T-cell (primary cell): ENCODE measurements at places on chromosomes 4 and X. TPM values are rescaled to one million over a fixed set of nuclear protein-coding genes. Genes with fewer than 3 reads are reported as not detected.

GLUD2 gene
- total RNA-seq: 0.39 TPM

DNA sequence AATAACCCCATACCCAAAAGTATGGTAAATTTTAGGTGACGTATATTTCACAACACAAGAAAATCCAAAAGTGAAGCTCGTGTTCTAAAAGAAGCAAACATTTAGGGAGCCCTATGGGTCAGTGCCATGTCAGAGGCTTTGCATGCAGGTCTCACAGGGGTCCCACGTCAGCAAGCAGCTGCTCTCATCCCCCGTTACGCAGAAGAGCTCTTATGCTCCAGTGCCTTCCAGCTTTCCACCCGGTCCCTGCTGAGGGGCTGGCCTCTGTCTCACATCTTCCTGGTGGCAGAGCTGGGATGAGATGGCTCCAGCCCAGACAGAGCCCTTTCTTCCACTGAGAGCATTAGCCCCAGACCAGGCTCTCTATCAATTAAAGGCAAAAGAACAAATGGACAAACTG is 82.0 kb downstream of the IRF2 start:
- H3K4me3 ChIP-seq: no peak overlapping the region
- peaks cover 96% of the 10 kb centered on the region for H3K36me3 ChIP-seq
- no peaks in the 10 kb centered on the region for H3K4me1 ChIP-seq
- no peak overlapping the region for H3K27ac ChIP-seq

GRCh38 chr4:170193496-170193895 is 103.7 kb upstream of the AADAT start:
- H3K4me3 ChIP-seq: no peak overlapping the region
- H3K4me1 ChIP-seq: no peaks in the 10 kb centered on the region
- peaks cover 5% of the 10 kb centered on the region for H3K27me3 ChIP-seq
- no peak overlapping the region for H3K27ac ChIP-seq
- no peaks in the 10 kb centered on the region for H3K36me3 ChIP-seq

DNA sequence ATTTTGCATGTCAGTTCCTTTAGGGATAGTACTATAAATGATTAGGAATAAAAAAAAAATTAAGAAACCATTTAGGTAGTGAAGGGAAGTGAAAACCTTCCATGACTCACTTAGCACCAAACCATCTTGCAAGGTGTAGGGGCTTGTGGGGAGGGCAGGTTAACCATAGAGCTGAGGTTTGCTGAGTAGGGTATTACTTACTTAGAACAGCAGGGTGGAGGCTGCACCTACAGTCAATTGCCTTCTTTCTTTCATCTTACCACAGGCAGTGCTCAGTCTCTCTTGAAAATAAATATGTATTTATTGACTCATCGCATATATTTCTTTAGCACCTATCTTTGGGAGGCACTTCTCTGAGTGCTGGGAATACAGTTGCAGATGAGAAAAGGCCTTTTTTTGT is 104.9 kb upstream of the GIMD1 start:
- no peak overlapping the region for H3K27ac ChIP-seq
- H3K27me3 ChIP-seq: peaks cover 4% of the 10 kb centered on the region
- no peak overlapping the region for H3K4me3 ChIP-seq
- no peaks in the 10 kb centered on the region for H3K4me1 ChIP-seq
- H3K36me3 ChIP-seq: no peaks in the 10 kb centered on the region

DNA sequence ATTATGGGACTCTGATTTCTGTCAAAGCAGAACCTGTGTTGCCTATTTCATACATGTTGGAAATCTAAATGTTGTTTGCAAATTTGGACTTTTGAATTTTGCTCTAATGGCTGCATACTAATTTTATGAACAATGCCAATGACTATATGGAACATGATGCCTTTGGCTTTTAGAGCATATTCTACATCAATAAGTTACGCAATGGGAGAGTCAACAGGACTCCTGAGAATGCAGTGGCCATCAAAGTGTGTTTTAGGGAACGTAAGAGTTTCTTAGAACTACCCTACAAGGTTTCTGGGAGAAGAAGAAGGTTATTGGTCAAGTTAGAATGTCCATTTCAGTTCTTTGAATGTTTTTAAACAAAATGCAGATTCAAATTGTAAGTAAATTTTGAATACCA is 76.1 kb downstream of the SLIT2 start:
- no peaks in the 10 kb centered on the region for H3K27me3 ChIP-seq
- no peak overlapping the region for H3K4me3 ChIP-seq
- no peaks in the 10 kb centered on the region for H3K36me3 ChIP-seq
- no peaks in the 10 kb centered on the region for H3K4me1 ChIP-seq

GRCh38 chrX:70439016-70439415 is 5.6 kb upstream of the DLG3 start:
- DNase-seq: no peak
- peaks cover 4% of the 10 kb centered on the region for H3K27me3 ChIP-seq
- no peaks in the 10 kb centered on the region for H3K36me3 ChIP-seq
- peaks cover 13% of the 10 kb centered on the region for H3K4me1 ChIP-seq

SUPT20HL1 gene
- total RNA-seq: not detected

MAGEA2 gene
- total RNA-seq: not detected

DNA sequence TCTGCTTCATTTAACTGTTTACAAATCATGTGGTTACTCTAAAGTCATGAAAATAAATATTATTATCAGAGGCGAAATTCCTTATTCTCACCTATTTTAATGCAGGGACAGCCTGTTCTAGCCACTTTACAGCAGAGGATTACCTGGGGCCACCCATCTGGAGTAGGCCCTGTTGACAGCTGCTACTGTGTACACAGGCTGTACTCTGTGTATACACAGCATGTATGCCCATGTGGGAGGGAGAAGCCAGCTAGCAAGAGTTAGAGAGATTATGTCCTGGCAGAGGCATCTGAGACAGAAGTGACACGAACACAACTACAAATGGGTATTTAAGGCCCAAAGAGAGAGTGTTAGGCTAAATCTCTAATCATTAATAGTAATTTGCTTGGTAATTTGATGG is 62.1 kb downstream of the GPRIN3 start:
- no peak overlapping the region for H3K4me3 ChIP-seq
- H3K36me3 ChIP-seq: peaks cover 27% of the 10 kb centered on the region
- no peaks in the 10 kb centered on the region for H3K27me3 ChIP-seq
- H3K4me1 ChIP-seq: peaks cover 16% of the 10 kb centered on the region
- no peak for DNase-seq

DNA sequence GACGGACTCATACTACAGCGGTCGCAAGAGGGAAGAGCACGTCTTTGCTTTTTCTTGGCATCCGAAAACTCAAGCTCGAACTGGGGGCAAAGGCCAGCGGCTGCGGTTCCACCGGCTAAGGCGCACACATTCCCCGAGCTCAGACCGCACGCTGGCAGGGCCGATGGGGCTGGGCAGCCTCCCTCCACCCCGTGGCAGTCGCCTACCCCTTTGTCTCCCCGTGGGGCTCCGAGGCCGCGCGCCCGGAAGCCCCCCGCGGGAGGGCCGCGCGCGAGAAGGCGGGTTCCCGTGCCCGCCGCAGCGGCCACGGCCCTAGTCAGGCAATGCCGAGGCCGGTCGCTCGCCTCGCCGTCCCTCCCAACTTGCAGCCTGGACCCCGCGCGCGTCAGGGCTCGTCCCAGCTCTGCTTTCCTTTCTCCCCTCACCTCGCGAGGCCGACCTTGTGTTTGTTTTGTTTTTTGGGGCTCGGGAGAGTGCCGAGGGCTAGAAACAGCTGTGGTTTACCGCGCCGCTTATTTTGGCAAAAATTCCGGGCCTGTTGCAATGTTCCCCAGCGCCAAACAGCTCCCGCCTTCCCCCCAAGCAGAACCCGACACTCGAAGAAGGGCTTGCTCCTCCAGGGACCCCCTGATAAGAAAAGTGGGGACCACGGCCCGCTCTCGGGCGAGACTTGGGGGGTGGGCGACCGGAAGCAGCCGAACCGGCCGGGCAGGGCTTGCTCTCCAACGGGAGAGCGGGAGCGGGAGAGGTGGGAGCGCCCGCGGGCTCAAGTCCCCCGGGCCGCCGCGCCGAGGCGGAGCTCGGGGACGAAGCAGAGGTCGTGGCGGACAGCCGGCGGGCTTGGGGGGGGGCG is 561 bp upstream of the N4BP2 start:
- DNase-seq: peak; percentile 43
- no peaks in the 10 kb centered on the region for H3K36me3 ChIP-seq
- H3K27ac ChIP-seq: peak overlapping the region; percentile 87
- H3K4me3 ChIP-seq: peak overlapping the region; percentile 91

DNA sequence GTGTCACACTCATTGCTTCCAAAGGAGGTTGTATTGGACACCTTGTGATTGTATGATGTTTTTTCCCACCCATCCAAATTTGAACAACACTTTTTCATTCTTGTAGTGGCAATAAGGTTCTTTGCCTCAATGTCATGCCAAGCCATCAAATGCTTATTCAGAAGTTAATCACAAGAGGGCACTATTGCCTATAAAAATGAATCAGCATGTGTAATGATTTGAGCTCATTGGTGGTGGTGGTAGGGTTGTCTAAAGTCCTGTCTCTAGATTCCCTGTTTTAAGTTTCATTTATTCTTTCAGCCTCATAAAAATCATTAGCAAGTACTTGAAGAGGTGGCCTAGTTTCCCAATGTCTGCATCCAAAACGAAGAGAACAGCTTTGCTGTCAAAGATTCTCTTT is 37.0 kb downstream of the IRS4 start:
- no peaks in the 10 kb centered on the region for H3K27me3 ChIP-seq
- H3K36me3 ChIP-seq: no peaks in the 10 kb centered on the region
- H3K4me1 ChIP-seq: no peaks in the 10 kb centered on the region
- no peak overlapping the region for H3K4me3 ChIP-seq
- H3K27ac ChIP-seq: no peak overlapping the region

TMEM154 gene
- 28.0 TPM for total RNA-seq

ANAPC10 gene
- total RNA-seq: 21.3 TPM

DNA sequence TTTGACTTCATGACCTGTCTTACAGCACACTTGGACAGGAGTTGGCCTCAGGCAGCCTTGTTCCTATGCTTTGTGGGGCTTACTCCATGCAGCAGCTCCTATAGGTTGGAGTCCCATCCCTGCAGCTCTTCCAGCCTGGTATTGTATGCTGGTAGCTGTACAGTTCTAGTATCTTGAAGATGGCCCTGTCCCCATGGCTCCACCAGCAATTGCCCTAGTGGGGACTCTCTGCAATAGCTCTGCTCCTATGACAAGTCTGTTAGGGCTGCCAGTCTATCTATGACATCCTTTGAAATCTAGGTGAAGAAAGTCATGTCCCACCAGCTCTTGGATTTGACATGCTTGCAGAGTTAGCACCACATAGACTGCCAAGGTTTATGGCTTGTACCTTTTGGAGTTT is 252.6 kb downstream of the ANTXR2 start:
- H3K4me1 ChIP-seq: no peaks in the 10 kb centered on the region
- DNase-seq: no peak
- H3K4me3 ChIP-seq: no peak overlapping the region
- H3K27me3 ChIP-seq: no peaks in the 10 kb centered on the region

DCAF12L2 gene
- not detected for total RNA-seq

METAP1 gene
- 39.3 TPM for total RNA-seq

DNA sequence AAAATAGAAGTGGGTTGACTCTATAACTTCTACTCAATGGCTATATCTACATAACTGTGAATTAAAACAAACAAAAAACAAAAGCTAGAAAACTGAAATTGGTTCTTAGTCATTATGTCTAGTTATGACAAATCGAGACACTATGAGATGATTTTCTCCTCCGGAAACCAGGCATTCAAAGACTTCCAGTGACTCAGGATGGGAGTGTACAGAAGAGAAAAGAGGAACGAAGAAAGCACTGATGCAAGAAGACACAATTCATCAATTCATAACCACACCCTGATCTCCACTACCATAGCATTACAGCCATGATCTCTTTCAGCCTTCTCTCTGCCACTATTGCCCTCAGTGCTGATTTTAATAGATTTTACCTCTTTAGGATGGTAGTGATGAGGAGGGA is 253.6 kb downstream of the CBLL2 start:
- no peak for DNase-seq
- no peak overlapping the region for H3K27ac ChIP-seq
- no peaks in the 10 kb centered on the region for H3K36me3 ChIP-seq
- H3K4me3 ChIP-seq: no peak overlapping the region
- no peaks in the 10 kb centered on the region for H3K27me3 ChIP-seq
- no peaks in the 10 kb centered on the region for H3K4me1 ChIP-seq

DNA sequence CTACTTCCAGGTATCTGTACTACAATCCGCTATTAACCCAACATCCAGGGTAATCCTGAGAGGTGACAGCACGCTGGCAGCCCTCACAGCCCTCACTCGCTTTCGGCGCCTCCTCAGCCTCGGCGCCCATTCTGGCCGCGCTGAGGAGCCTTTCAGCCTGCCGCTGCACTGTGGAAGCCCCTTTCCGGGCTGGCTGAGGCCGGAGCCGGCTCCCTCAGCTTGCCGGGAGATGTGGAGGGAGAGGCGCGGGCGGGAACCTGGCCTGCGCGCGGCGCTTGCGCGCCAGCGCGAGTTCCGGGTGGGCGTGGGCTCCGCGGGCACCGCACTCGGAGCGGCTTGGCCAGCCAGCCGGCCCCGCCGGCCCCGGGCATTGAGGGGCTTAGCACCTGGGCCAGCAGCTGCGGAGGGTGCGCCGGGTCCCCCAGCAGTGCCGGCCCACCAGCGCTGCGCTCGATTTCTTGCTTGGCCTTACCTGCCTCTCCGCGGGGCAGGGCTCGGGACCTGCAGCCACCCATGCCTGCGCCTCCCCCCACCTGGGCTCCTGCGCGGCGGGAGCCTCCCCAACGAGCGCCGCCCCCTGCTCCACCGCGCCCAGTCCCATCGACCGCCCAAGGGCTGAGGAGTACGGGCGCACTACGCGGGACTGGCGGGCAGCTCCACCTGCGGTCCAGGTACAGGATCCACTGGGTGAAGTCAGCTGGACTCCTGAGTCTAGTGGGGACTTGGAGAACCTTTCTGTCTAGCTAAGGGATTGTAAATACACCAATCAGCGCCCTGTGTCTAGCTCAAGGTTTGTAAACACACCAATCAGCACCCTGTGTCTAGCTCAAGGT is 87.3 kb downstream of the PRSS12 start:
- H3K27ac ChIP-seq: no peak overlapping the region
- no peak for DNase-seq
- peak overlapping the region; percentile 43 for H3K4me3 ChIP-seq
- H3K36me3 ChIP-seq: no peaks in the 10 kb centered on the region

DNA sequence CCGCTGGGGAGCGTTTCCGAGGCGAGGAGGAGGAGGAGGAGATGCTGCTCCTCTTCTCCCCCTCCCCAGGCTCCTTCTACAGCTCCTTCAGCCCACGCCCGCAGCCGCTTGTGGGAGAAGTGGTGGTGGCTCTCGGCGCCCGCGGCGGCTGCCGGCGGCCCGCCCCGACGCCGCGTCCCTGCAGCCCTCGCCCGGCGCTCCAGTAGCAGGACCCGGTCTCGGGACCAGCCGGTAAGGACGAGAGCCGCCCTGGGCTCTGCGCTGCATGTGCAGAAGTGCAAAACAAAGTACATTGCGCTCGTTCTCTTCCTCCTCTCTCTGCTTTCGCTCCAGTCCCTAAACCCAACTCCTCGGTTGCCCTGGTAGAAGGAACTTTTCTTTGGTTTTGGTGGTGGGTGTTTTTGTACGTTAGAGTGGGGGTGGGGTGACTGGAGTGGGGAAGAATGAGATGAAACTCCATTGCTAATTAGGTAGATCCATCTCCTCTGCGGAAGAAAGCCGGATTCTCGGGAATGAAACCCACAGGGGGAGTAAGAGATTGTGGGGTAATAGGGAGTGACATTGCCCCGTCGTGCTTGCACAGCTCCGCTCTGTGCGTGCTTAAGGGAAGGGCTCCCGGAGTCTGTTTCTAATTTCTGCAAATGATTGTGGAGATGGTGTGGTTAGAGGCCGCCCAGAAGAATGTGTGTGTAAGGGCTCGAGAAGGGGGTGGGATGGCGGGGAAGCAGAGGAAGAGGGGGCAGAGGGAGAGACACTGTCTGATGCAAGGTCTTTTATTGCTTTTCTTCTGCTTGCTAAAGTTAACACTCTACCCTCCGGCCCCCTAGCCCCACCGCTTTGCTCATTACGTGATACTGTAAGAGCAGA is 677 bp downstream of the PTPN13 start:
- H3K4me3 ChIP-seq: peak overlapping the region; percentile 52
- no peaks in the 10 kb centered on the region for H3K36me3 ChIP-seq
- no peak overlapping the region for H3K27ac ChIP-seq
- peaks cover 20% of the 10 kb centered on the region for H3K27me3 ChIP-seq
- peaks cover 15% of the 10 kb centered on the region for H3K4me1 ChIP-seq
- DNase-seq: no peak
